ENCODE measurements at places on chromosomes 3 and 15.

DNA sequence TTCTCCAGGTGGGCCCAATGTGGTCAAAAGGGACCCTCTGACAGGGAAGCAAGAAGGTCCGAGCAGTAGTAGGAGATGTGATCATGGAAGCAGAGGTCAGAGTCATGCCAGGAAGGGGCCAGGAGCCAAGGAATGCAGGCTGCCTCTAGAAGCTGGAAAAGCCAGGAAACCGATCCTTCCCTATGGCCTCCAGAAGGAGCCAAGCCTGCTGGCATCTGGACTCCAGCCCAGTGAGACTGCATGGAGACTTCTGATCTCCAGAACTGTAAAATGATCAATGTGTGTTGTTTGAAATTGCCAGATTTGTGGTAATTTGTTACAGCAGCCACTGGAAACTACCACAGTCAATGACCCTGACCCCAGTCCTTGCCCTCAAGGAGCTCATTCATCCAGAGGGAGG lies 56.8 kb upstream of the SPATA12 start:
- DNase-seq, result no peak

DNA sequence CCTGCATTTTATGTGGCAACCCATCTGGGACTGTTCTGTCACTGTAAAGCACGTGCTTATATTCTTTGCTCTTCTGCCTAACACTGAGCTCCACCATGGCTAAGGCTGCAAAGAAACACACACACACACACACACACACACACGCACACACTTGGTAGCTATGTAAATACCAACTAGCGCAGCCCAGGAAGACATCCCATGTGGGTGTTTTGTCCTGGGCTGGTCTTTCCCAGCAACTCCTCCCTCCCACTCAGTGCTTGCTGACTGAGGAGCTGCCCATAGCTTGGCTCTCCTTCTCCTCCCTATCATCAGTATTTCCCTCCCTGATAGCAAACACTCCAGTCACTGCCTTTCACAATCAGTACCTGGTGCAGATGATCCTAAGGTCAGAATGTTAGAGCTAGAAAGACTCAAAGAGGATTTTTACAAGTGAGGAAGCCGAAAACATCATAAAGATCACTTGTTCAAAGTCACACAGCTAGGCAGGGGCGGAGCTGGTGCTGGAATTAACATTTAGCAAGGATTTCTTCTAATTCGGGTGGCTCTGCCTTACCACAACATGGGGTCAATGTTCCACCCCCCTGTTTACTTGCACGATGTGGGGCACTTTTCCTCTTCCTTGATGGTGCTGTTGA lies 377.1 kb upstream of the TBL1XR1 start:
- DNase-seq, result no peak

GRCh38 chr3:37970802-37971201 lies 19.8 kb upstream of the VILL start:
- no peak for DNase-seq

- no peak for DNase-seq
These were observed 551.1 kb upstream of the BCHE start for GRCh38 chr3:166388321-166388720.

DNA sequence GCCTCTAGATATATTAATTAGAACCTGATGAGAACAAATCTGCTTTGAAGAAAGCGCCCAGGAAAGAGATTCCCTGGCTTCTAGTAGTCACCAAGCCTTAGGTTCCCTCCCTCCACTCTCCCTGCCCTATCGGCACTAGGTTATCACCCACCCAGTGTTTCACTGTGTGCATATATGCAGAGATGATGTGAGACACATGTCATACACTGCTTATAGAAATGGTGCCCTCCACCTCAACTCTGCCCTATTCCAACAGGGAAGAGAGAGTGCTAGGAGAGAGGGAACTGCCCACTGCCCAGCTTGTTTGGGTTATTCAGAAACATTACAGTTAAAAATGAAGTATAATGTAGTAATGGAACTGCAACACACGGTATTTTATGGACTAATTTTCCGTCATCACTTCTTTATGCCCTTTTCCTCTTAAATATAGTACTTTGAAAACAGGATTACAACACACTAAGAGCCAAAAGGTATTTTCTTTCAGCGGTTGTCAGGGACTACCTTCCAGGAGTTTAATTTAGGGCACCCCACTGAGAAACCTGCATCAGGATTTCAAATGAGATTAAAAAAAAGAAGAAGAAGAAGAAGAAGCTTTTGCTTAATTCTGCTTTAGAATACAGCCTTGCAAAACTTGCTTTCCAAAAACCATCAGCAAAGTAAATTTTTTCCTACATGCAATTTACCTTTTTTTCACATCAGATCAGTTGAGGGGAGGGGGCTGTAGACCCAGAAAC lies 55.3 kb downstream of the MEIS2 start:
- DNase-seq, result no peak

DNA sequence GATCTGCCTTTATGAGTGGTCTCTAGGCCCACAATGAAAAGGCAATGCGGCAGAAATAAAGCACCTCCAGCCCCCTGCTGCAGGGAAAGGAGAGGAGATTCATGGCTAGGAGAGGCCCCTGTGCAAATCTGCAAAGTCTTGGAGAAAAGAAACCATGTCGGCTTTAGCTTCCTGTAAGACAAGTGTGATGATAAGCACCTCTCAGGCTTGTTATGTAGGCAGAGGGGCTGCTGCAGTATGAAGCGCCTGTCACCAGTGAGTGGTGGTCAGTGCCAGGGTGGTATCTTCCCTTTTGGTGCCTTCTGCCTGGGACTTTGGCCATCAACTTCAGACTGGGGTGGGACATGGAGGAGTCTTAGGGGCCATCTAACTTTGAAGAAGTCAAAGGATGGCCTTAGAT lies 59.2 kb upstream of the ARHGEF3 start:
- DNase-seq, result no peak

DNA sequence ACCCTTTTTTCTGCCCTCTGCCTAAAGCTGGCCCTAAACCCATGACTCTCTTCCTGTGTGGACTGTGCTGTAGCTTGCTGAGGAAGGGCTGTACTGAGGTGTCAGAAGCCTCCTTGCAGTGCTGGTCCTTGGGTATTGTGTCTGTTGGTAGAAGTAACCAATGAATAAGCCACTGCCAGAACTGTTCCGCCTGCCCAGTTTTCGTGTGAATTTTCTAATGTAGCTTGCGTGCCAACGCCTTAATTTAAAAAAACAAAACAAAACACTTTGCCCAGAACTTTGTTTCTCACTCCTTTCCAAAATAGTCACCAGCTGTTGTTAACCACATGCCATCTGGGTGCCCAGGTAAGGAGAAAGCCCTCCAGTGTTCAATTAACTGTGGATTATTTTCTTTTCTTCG lies 101.9 kb downstream of the KLHL25 start:
- no peak for DNase-seq

Measured in GM18507 (cell line).